ENCODE measurements at places on chromosomes 6 and 20.

GRCh38 chr6:129923530-129924250 lies 62.6 kb upstream of the TMEM244 start:
- no peak for DNase-seq

DNA sequence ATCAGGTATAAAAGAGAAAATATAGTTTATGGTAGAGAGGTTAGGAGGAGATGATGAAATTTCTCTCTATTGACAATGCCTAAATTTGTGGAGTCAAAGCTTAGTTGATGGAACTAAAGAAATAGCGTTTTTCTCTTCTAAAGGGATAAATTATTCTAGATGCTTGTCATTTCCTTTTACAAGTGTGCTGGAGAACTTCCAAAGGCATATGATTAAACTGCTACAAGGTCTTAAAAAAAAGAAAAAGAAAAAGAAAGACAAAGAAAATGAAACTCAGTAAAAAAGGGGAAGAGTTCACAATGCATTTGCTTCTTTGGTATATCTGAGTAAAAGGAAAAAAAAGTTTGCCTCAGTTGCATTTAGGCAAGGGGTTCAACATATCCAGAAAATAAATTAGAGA lies 499.8 kb upstream of the PTCHD4 start:
- DNase-seq: no peak

DNA sequence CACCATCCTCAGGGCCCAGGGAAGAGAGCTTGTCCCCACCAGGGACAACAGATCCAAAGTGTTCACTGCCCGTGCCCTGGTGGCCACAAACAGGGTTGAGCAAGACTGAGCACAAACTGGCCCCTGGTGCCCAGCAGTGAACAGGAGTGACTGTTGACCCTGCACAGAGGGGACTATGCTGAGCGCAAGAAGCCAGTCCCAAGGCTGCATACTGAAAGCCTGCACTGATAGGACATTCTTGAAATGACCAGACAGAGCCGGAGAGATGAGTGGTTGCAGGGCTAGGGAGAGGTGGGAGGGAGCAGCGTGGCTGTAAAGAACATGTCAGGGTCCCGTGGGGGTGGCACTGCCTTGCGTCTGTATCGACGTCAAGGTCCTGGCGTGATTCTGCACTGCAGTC lies 2.9 kb upstream of the FNDC11 start:
- DNase-seq: no peak

DNA sequence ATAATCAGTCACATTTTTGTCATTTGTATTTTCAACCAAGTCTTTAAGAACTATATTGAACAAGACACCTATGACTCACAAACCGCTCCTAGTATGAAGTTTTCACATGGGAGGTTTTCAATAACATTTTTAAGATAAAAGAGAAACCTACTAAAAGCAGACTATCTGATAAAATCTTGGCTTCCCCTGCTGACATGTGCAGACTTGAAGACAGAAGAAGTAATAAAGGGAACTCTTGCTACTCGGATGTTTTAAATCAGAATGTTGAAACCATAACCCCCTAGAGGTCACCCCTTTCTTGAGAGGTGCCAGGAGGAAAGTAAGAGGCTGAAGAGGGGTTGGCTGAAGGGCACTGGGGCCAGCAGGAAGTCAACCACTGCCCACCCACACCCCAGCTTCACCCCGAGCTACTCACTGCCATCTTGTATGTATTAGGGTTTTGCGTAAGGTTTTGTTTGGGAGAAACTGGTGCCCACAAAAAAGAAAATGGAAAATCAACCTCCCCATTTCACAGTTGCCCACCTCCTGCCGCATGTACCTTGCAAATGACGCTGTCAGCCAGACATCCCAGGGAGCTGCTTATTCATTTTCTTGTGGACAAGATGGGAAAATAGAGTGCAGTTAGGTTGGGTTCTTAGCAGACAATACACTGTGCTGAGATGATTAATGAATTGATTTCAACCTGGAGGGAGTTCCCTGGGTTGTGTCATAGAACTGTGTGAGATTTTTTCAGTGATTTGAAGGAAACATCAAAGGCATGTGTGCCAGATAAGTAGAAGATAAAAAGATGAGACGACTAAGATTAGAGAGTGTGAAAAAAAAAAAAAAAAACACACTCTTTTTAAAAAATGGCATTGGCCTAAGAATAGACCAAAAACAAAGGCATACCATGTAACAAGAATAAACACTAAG lies 83.2 kb upstream of the TAB2 start:
- no peak for DNase-seq

DNA sequence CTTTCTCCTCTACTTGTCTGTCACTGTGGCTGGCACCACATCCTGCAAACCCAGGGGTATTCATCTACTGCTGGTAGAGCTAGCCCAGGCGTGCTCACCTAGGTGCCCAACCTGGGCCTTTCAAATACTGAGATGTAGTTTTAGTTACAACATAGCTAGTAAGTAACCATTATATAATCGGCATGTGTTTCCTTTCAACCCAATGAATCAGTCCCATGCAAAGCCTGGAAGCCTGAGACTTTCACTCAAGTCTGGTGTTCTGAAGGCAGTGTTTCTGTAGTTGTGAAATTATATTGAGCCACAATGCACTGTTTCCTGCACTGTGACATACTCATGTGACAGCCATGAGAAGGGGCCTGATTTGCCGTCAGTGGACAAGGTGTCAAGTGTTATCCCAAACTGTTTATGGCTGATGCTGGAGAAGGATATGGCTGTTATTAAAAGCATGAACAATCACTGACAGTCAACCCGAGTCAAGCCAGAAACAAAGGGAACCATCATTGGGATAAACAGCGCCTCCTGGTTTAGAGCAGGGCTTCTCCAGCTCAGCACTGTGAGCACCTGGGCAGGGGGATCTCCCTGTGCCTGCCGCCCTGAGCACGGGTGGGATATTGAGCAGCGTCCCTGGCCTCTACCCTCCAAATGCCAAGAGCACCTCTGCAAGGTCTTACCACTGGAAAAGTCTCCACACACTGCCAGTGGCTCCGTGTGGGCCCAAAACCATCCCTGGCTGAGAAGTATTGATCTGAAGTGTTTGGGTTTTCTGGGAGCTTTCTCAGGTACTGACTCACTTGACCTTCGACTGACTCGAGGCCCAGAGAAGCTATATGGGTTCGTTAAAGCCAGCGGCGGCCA lies 1.6 kb downstream of the PSMA7 start:
- no peak for DNase-seq

DNA sequence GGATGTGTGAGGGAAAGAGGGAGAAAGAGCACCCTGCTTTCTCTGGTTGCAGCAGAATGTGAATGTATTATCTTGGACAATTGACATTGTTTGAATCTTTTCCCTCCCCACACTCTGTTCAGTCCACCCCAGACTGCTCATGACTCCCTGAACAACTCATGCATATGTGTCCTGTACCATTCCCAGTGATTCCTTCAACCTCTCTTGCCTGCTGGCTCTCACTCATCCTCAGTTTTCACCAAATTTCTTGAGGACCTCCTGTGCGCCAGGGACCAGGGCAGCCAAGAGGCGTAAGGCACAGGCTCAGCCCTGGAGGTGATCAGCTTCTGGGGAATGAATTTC lies 5.4 kb downstream of the NOX3 start:
- DNase-seq: no peak

GRCh38 chr6:88490908-88491264 lies 324.7 kb upstream of the CNR1 start:
- DNase-seq: no peak

DNA sequence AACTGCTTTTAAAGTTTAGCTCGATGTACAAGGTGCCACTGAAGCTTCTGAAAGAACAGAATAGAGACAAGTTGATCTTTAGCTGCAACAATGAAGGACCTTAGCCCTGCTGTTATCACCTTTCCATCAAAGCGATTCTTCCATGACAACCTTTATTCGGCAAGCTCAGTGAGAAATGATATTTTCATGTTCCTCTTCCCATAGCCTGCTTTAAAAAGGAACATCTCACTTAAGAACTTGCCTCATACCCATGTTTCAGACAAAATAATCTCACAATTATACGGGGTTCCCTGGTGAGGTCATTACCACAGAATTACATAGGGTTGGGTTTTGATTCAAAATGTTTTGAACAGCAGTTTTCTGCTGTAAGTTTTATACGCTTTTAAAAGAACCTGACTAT lies 264.2 kb downstream of the THBS2 start:
- no peak for DNase-seq

DNA sequence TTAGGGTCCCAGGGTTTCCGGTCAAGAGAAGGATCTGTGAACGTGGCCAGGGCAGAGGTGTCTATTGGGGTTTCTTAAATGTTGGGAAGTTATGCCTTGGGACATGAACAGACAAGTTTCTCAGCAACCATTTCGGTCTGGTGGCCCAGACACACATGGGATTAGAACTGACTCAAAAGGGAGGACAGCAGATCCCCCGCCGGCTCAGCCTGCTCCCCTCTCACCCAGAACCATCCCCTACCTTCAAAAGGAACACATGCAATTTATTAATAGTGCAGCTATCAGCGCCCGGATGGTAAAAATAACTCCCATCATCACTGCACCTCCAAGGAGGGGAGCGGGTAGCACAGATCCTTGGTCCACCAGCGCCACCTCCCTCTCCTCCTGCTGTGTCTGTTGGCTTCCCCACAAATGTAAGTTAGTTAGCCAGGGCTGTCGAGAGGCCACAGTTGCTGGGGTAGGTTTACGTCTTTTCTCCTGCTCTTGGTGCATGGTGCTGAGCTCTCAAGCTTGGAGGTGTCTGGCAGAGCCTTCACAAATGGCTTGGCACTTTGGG lies 77.1 kb downstream of the TRAM2 start:
- DNase-seq: no peak

DNA sequence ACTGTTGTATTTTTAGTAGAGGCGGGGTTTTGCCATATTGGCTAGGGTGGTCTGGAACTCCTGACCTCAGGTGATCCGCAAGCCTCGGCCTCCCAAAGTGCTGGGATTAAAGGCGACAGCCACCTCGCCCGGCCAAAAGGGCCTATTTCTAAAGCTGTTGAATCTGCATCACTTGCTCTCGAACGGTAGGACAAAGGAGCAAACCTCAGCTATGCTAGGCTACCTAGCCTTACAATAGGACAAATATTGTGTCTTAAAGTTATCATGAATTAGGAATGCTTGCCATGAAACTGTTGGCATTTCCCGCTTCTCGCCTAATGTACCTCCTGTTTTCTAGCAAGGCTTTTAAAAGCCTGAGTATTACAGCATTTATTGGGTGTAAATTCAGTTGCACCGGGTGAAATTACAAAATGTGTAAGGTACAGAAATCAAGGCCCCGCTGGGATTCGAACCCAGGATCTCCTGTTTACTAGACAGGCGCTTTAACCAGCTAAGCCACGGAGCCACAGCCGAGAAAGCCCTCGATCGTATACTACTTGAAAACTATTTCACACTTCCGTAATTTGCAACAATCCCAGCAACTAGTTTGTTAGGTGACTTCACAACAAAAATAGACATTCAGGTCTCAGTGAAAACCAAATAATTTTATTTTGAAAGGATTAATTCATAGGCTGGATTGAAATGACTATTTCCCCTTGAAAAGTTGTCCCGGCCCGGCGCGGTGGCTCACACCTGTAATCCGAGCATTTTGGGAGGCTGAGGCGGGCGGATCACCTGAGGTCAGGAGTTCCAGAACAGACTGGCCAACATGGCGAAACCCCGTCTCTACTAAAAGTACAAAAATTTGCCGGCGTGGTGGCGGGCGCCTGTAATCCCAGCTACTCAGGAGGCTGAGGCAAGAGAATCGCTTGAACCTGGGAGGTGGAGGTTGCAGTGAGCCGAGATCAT lies 211.6 kb upstream of the ZNF184 start:
- DNase-seq: no peak

- DNase-seq: no peak
Observed at GRCh38 chr6:92495242-92495641, 924.1 kb downstream of the EPHA7 start.

GRCh38 chr6:13677878-13678254 lies 33.8 kb downstream of the RANBP9 start:
- DNase-seq: no peak

DNA sequence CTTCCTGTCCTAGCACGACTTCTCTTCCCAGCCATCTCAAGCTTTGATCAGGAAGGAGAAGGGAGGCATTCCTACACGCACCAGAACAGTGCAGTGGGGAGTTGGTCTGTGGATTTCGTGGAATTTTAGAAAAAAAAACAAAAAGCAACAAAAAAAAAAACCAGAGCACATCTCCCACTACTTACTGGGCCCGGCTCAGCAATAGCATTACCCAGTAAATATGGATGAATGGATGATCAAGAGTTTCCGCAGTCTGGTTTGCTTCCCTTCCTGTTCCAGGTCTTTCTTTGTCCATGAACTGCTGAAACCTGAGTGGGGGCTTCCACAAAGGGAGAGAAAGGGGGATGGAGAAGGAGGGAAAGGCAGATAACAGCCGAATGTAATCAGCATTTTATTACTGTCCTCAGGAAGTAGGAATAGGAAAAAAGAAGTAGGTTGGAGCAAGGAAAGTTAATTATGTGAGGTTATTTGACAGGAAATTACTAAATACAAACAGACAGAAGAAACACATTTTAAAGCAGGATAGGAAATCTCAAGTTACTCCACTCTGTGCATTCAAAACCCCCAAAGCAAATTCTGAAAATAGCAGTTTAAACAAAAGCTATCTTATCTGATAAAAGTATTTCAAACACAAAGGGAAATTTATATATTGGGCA lies 349.0 kb downstream of the PRL start:
- no peak for DNase-seq

- DNase-seq: no peak
Observed at GRCh38 chr20:46004889-46005473, 3.7 kb upstream of the MMP9 start.

- DNase-seq: no peak
Observed at GRCh38 chr6:143607974-143608373, 69.8 kb upstream of the PHACTR2 start.

All from nucleus accumbens (tissue), 56 donors.